Activated naive CD4-positive, alpha-beta T cell treated with Interleukin-2 at 50 U/mL for 16 hours (primary cell): ENCODE measurements at places on chromosomes 5 and 9.

DNA sequence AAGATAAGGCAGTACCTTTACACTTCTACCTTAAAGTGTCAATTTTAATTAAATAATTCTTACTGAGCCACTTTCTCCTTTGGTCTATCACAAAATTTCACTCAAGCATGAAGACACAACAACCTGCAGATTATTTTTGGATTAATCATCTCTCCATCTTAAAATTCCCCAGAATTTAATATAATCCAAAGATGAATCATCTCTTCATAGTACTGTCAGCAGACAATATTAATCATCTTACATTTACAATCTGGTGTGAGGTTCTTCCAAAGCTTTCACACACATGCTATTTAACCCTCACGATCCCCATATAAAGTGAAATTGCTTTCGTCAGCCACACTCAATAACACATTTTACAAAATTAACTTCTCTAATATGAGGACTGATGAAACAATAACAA is 43.0 kb downstream of the LHFPL2 start:
- DNase-seq = no peak

DNA sequence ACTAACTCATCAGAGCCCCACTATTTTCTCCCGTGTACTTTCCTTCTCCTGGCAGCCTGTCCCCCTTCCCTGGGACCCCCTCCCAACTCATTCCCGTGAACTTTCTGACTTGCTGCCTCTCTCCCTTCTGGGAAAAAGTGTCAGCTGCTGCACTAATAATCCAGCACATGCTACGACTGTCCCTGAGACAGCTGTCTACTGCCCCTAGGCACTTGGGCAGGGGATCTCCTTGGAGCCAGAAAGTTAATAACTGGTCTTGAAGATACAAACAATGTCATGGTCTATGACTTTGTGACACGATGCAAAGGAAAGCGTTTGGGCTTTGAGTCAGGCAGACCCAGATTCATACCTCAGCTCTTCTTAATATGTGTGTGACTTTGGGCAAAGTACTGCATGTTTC is 10.1 kb upstream of the RNF183 start:
- DNase-seq = no peak

DNA sequence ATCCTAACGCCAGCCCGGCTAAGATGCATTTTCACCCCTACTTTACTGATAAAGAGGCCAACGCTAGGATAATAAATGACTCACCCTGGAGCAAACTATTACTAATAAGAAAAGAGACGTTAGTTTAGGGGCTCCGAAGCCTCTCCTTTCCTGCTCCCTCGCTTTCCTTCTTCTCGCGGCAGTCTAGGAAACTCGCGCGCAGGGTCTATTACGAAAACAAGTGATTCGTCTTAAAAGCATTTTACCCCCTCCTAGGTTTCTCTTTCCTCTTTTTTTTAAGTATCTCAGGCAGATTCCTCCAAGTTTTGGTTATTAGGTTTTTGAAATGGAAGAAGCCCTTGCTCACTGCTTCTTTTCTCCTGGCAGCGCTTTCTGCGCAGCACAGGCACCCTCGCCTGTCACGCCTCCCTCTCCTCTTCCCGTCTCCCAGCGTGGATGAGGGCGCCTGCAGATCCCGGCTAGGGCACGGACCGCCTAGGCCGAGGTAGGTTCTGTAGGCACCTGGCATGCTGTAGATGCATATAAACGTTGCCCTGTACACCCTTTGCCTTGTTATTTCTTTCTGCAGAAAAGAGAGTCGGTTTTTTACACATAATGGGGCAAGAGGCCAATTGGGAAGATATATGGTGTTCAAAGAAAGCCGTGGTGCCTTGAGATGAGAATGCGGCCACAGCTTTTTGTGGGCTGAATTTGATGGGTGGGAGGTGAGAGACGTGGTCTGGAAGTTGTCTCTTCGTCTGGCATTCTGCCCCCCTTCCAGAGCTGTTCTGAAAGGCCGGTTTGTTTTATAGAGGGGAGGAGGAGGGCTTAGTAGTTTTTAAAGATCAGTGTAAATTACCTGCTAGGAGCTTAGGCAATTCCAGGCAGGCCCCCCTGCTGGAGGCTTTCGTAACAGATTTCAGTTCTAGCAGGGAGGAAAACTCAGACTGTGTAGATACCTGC is 983 bp downstream of the GCNT1 start:
- DNase-seq = no peak

- no peak for DNase-seq
These were observed 421.4 kb upstream of the WWC1 start for GRCh38 chr5:167870055-167870454.

GRCh38 chr5:126978258-126978657 is 52.1 kb downstream of the MARCHF3 start:
- DNase-seq = no peak

DNA sequence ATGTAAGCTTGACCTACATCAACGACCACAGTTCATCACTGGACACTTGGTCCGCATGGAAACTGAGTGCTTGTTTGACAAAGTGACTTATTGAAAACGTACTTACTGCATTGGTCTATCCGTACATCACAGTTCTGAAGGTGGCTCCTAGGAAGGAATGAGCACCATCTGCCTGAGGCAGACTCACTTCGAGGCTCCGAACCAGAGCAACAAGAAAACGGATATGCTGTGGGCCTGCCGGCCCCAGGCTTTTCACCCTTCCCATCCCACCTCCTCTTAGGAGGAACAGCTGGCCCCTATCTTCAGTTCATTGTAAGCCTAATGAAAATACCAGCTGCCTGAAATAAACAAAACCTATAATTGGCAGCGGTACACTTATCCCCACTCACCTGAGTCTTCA is 67.2 kb upstream of the TSLP start:
- no peak for DNase-seq

DNA sequence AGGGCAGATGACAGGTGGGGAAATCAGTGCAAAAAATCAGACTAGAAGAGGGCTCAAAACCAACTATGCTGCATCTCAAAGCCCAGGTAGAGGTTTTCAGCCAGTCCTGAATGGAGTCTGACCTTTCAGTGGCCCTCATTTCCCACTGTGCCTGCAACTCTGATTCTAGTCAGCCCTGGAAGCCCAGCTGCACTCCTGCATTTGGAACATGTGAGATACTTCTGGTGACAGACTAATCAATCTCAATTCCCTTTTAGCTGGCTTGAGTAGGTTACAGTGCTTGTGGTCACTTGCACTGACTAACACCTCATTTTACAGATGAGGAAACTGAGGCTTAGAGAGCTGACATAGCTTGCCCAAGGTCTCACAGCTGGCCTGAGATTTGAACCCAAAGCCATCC is 7.9 kb upstream of the ACSL6 start:
- no peak for DNase-seq

DNA sequence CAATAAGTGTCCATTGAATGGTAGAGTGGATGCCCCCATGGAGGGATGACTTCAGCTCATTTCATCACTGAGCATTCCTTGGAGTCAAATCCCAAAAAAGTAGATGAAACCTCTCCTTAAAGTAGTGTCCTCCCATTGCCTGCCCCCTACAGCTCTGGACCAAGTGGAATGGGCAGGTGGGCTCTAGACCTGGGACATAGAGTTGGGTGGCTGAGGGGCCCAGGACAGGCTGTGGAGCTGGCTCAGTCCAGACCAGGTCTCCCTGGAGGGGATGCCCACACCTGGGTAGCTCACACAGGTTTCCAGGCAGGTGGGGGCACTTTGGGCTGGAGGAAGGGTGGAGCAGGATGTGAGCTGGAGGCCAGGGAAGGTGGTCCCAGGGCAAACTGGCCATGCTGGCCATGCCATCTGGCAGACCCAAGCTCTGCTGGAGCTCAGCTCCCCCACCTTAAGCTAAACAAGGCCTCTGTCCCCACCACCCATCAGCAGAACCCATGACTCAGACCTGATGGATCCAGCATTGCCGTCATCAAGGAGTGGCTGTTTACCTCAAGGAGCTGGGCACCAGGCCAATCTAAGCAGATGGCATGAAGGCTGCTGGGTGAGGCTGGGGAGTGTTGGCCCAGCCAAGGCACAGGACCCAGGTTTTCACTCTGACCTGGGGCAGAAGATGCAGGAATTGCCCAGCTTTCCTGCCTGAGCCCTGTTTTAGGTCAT is 6.2 kb upstream of the SPINK4 start:
- DNase-seq = no peak

- DNase-seq = no peak
These were observed 800.9 kb downstream of the DNAH5 start for GRCh38 chr5:13143630-13144029.

DNA sequence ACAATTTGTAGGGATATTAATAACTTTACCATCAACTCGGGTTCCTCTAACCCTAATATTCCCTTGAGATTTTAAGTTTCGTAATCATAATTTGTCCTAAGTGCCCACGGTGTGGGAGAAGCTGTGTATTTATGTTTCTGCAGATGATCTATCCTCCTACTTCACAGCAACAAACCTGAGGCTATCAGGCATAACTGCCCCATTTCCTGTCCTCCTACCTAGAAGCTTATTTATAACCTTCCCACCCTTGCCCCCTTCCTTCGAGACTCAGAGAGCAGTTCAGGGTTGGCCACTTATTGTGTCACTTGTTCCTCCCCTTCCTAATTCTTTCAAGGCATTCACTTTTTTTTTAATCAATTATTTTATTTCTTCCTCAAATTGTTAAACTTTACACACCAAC is 29.6 kb upstream of the LCP2 start:
- no peak for DNase-seq

- no peak for DNase-seq
These were observed 899.2 kb upstream of the WWC1 start for GRCh38 chr5:167392240-167392639.

- DNase-seq = no peak
These were observed 22.3 kb downstream of the NTNG2 start for GRCh38 chr9:132184124-132184523.

DNA sequence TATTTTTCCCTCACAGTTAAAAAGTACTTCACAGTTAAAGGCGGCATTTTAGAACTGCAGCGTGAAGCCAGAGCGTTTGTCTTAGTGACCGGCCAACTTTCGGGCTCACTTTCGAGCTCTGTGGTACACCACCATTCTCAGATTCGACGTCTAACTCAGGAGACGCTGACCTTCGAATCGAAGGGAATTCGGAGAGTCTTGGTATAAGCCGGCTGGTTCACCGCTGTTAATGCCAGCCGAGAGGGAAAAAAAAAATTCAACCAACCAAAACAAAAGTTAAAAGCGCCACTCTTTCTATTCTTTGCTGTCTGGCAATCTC is 544 bp upstream of the SNX24 start:
- no peak for DNase-seq

GRCh38 chr5:143154510-143155370 is 248.7 kb downstream of the NR3C1 start:
- no peak for DNase-seq
